Sigmoid colon (tissue), 7 donors: ENCODE measurements at places on chromosomes 2 and 18.

DNA sequence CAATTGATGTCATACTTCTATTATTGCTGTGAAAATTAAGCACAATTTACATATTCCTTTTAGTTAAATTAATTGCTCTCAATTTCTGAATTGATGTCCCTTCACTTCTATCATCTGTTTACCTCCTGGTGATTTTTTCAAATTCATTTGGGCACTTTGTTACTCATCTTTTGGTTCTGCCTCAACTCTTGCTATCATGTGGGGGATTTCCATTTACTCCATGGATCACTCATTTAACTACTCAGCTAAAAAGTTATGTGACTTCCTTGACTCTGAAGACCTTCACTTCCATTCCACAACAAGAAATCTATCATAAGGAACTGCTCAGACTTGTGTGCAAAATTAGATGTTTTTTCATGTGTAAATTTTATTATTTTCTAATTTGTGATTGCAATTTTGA, 126.2 kb downstream of the EHBP1 start:
- DNase-seq = no peak

GRCh38 chr2:237160271-237160919, 74.7 kb downstream of the COPS8 start:
- no peak for DNase-seq

DNA sequence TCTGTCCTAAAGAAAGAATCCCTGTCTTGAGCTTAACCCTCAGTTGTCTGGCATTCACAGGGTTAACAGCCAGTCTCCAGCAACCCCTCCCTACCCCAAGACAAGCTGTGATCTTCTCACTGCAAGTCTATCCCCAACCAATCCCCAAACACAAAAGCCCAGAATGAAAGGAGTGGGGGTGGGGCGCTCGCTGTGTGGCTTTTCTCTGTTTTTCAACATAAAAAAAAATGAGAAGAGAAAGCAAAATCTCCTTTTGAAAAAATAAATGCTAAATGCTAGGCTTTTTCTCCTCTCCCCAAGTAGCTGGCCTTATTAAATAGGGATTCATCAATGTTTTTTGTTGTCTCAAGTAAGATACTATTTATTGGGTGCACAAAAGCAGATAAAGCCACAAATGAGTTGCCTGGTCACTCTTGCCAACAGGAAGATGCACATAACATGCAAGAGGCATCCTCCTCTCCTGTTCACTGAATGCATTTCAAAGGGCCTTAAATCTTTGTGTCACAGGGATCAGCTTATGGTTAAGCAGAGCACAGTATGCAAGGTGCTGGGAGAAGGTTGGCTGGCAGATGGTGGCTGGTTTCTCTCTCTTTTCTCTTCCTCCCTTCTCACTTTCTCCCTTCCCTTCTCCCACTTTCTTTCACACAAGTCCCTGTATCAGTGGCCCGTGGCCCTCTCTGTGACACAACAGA, 225.6 kb downstream of the CMPK2 start:
- DNase-seq = no peak

DNA sequence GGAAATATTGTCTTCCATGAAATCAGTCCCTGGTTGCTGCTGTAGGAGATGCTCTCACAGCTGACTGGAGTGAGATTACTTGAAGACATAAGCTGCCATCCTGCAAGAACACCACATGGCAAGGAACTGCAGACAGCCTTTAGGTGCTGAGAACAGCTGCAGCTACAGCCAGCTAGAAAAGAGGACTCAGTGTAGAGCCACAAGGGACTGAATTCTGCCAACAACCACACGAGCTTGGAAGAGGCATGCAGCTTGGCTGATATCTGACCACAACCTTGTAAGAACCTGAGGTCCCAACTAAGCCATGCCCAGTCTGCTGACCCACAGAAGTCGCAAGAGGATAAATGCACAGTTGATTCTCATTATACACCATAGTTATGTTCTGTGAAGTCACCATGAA, 181.8 kb upstream of the ARL4C start:
- DNase-seq = no peak

DNA sequence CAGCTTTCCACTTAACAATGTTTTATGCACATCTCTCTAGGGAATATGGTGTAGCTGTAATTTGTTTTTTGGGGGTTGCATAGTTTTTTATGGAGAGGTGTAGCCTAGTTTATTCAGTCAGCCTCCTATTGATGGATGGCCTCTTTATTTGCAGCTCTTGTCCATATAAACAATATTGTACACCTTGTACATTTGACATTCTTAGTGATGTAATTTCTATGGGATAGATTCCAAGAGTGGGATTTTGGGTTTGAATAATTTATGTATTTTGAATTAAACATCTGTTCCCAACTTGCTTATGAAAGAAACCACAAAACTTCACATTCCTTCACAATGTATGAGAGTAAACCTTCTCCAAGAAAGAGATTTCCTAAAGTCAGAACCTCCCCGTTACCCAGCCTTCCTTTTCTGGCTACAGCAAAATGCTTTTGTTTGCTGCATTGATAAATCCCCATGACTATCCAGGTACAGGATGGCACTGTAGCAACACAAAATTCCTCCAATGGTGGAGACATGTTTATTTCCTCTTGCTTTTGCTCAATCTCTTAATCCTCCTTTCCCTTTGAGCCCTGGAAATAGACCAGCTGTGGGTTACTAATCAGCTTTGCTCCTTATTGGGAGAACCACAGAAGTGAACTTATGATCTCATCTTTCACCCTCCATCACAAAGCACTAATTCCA, 58.4 kb upstream of the GALR1 start:
- DNase-seq = no peak
